ENCODE measurements at places on chromosomes 2 and 18.
A peak's percentile ranks its signal among the peaks of the same experiment; 100 is the strongest.

GRCh38 chr2:27849558-27850205, 40.5 kb downstream of the RBKS start:
- DNase-seq, result no peak

- DNase-seq, result no peak
These were observed 22.3 kb upstream of the RHOB start for GRCh38 chr2:20424300-20425290.

GRCh38 chr2:199659207-199659606, 191.8 kb downstream of the FTCDNL1 start:
- no peak for DNase-seq

GRCh38 chr18:14086458-14087231, 45.6 kb downstream of the ZNF519 start:
- DNase-seq, result no peak

DNA sequence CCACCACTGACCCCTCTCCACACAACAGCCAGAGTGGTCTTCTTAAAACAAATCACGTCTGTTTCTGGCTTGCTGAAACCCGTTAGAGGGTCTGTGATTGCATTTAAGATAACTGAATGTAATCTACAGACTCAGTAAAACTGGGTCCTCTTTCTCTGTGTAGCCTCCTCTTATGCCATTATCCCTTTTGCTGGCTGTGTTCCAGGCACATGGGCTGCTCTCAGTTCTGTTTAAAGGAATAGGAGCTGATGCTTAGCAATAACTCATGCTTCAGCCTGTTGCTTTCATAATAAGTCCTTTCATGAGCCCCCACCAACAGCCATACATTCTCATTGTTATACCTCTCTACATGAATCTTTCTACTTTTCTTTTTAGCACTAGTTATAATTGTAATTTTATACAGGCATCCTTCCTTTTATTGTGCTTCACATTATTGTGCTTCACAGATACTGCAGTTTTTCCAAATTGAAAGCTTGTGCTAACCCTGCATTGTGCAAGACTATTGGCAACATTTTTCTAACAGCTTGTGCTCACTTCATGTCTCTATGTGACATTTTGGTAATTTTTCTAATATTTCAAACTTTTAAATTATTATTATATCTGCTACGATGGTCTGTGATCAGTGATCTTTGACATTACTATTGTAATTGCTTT, 782.6 kb downstream of the MBD2 start:
- no peak for DNase-seq

- DNase-seq, result no peak
These were observed 19.3 kb downstream of the TMEM247 start for GRCh38 chr2:46498681-46499080.

DNA sequence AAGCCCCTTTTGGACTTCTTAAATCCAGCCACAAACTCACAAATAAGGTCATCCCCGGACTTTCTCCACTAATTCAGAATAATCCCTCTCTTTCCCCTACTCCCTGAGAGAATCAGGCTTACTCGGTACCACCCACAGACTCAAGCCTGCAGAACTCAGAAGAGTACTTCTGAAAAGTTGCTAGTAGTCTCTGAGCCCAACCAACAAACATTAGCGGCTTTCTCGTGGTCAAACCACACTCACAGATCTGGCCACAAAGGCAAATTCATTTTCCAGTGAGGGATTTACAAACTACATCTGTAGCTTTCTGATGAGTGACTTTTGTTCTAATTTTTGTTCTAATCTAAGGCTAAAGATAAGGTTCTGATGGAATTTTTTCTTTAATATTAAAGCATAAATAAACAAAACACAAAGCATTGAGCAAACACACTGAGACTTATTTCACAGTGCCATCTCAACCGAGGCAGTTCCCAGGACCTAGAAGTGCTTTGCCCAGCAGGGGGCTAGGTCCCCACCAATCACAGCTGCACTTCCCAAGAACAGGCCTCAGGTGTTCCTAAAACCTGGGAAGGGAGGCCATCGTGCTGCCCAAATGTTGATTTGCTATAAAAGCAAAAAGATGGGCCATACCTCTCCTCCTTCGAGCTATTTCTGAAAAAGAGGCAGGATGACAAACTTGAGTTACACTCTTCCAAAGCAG, 110.7 kb downstream of the COLEC12 start:
- no peak for DNase-seq

- no peak for DNase-seq
These were observed 230.4 kb downstream of the MREG start for GRCh38 chr2:215782965-215783364.

GRCh38 chr2:127106991-127107621, at the start of gene BIN1:
Gene BIN1, minus strand, starts transcription at chr2:127107154. Its CDS starts 211 bp downstream, at chr2:127106943.
- peak; percentile 84 for DNase-seq

DNA sequence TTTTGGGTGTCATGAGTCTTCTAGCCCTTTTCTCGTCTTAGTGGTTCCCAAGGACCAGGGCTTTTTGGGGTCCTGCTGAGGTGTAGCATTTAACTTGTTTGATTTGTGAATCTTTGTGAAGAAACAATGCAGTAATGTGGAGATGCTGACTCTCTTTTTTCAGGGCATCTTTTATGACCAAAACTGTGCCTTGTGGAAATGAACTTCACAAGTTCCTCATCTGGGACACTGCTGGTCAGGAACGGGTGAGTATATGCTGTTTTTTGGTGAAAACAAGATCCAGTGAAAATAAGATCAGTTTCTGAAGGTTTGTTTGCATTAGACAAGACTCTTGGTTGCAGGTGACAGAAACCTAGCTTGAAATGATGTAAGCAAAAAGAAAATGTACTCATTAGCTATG, 83.9 kb downstream of the RAB31 start:
- no peak for DNase-seq

GRCh38 chr2:102790091-102790455, 28.2 kb downstream of the TMEM182 start:
- DNase-seq, result no peak

GRCh38 chr2:54638774-54639187, 84.7 kb upstream of the EML6 start:
- no peak for DNase-seq

DNA sequence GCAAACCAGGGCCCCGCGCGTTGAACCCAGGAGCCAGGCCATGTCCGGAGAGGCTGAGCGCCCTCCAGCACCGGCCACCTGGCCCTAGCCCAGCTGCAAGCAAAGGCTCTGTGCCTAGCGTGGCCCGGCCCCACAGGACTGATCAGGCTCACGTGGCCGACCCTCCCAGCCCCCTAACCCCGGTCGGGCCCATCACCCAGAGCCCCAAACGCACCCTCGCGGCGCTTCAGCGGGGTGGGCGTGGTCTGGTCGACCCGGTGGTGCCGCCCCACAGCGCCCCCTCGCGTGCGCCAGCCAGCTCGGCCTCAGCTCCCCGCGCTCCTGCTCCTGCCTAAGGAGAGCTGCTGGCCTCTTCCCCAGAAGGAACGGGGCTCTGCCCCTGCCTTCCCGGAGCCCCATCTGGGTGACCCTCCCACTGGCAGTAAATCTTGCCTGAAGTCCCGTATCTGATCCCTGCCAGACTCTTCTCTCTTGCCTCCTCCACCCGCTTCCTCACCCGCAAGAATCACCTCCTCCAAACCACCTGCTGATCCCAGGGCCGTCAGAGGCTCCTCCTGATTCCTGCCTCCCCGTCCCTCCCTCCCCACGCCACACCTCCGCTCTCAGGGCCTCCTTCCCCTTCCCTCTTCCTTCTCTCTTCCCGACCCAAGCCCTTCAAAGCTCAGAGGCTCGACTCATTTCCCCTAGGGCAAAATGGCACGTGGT, 12.3 kb upstream of the TEX51 start:
- peak; percentile 47 for DNase-seq

DNA sequence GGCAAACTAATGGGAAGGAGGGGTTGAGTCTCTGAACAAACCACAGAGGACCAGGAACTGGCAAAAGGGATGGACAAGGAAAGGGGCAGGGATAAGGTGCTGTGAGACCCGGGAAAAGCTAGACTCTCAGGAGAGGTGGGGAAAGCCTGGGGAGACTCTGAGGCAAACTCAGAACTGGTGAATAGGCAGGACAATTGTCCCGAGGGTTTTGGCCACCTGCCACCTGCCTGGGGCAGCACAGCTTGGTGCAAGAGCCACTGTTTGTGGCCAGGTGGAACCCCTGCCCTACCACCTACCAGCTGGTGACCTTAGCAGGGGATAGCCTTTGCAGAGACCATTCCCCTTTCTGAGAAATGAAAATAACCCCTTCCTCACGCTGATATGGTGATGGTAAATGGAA, 129.4 kb upstream of the ASB18 start:
- DNase-seq, result no peak

DNA sequence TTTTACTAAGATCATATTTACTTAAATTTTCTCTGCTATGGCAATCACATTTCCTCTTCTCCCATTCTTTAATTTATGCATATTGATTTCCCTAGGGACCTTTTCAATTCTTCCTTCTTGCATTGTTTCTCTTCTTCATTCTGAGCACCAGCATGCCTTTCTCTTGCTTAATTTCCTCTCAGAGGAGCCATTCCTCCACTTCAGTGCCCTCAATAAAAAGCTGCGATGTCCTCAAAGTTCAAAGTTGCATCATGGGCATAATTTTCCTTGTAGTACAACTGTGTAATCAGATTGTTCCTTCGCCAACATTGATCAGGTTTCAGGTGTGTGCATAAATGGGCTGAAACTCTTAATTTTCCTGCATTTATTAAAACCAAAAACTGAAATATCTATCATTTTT, 21.8 kb upstream of the CD226 start:
- DNase-seq, result no peak

- no peak for DNase-seq
These were observed 83.5 kb downstream of the OSBPL6 start for GRCh38 chr2:178277741-178278197.

DNA sequence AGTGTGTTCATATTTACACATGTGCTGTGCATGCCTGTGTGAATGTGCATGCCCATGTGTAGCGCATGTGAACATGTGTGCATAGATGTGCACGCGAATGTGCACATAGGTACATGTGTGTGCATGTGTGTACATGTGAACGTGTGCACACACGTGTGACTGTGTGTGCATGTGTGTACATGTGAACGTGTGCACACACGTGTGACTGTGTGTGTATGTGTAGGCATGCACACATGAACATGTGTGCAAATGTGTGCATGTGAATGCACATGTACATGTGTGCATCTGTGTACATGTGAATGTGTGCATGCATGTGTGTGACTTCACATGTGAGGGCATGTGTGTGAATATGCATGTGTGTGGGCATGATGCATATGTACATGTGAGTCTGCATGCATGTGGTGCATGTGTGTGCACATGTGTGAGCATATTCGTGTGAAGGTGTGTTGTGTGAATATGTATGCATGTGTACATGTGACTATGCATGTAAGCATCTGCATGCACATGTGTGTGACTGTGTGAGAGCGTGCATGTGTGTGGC, 122.4 kb downstream of the PTGR3 start:
- peak; percentile 30 for DNase-seq

DNA sequence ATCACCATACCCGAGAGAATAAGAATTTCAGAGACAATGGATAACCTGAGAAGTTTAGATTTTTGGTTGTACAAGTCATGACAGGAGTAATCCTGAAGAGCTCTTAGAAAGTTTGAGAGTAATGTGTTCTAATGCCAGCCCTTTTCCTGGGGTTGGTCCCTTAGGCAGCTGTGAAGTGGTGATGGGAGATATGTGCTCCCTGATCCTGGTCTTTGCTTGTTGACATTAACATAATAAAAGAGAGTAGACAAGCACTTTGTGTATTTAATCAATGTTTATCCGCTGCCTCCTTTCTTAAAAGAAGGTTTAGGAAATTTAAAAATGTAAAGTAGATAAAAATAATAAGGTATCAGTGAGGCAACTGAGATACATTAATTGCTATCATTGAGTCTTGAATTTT, 13.8 kb upstream of the DSC3 start:
- no peak for DNase-seq

- no peak for DNase-seq
These were observed 9.1 kb downstream of the LOXL3 start for GRCh38 chr2:74544634-74545033.

GRCh38 chr18:49193897-49194296, 243.1 kb upstream of the SMAD7 start:
- DNase-seq, result no peak

DNA sequence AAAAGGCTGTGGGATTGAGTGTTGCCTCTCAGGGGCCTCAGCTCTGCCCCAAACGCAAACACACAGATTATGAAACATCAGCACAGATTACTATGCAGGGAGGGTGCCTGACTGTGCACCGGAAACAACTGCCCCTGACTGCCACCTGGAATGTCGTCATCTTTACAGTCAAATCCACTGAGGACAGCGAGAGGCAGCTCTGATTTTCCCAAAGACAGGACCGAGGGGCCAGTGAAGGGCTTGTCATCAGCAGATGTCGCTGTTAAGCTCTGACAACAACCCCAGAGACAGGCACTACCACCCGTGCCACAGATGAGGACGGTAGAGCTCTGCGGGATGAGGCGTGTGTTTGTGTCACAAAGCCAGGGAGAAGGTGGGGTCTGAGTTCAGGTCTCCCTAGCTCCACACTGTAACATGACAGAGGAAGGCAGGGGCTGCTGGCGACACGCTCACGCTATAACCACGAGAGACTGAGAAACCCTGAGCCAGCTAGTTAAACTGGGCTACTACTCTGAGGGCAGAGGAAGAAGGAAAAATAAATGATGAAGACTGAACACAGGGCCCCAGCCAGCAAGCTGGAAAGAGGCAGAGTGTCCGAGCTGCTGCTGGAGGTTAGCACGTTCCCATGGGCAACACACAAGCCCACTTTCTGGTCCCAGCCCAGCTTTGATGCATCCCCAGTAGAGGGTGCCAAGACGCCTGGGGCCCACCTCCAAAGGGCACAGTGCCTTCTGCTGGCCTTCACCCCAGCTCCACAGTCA, 47.0 kb downstream of the PARD6G start:
- DNase-seq, result no peak

GRCh38 chr18:69032009-69032408, 234.1 kb downstream of the CCDC102B start:
- DNase-seq, result no peak

GRCh38 chr2:29273685-29274611, 158.7 kb downstream of the CLIP4 start:
- DNase-seq, result peak; percentile 18

DNA sequence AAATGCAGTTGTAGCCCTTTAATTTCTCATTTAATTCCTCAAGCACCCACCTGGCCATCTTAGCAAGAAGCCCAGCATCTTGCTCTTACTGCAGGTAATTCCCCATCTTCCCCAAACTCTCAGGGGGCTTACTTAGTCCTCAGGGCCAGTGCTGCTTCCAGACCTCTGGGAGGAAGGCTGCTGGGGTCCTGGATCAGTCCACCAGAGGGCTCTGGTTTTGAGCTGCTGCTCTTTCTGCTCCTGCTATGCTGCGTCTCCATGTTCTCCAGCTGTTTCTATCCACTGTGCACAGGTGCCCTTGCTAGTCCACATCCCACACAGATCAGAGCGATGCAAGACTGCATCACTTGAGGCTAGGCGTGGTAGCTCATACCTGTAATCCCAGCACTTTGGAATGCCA, 34.5 kb upstream of the TMEM87B start:
- no peak for DNase-seq

DNA sequence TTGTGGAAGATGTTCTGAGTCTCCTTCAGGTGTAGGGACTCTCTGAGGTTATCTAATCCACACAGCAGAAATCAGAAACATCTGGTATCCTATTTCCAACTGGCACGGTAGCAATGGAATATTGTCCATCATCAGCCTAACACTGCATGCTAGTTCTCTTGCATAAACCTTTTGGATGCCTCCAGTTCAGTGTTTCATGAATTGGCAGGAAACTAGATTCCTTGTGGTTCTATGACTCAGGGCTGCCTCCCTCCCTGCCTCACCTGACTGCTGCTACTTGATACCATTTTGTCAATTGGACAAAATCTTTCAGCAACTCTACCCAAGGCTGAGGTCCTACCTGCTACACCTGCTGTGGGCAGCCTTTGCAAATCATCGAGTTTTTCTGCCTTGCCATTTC, 130.9 kb downstream of the TPGS2 start:
- no peak for DNase-seq

GRCh38 chr2:134527381-134527780, 191.4 kb downstream of the TMEM163 start:
- DNase-seq, result no peak
